Jurkat, Clone E6-1 (cell line): ENCODE measurements at places on chromosomes 16 and 17.

DNA sequence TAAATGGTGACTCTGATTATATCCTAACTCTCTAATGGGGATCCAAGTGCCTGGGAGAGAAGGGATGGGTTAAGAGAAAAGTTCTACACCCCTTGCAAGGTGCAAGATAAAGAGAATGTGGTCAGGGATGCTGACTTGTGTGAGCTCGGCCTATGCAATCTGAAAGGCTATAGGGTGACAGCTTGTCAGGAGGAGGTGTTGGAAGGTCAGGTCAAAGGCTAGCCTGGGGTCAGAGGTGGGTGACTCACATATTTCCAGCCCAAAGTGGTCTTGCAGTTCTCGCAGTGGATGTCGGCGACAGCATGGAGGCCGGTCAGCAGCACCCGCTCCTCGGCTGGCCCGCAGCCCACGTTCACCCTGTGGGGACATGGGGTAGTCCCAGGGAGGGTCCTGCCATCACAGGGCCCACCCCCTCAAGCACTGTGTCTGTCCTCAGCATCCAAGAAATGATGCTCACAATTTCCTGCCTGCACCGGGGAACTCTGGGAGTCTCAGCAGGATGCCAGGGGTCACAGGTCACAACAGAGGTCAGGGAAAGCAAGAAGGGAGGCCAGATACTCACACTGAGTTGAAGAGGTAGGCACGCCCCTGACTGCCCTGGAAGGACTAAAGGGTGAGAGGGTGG, 1.4 kb downstream of the YPEL3 start:
- no peak for DNase-seq

- DNase-seq = no peak
These were observed 6.5 kb upstream of the TRAF4 start for GRCh38 chr17:28737316-28737715.

DNA sequence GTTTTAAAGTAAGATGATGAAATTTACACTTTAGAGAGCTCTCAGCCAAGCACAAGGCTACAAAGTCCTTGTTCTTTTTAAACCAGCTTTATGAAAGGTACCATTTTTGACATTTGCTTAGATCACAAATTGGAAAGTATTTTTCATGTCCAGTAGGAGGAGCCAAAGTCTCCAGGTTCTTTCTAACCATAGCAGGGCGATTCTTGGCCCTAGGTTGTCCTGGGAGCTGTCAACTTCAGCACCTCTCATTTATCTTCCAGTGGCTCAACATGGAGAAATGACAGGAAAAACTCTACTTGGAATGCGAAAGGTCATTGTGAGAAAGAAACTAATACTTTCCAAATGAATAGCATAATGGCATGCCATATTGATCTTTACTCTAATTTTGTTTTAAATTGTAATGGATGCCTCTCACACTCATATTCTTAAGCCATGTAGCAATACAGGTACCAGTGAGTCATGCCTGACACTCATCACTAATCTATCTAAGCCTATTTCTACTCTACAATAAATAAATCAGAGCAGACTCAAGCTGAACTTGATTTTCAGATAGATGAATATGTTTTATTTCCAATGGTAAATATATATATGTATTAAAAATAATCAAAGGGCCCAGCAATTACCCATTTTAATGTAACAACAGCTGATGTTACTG, 919.1 kb upstream of the EEF2KMT start:
- peak; percentile 21 for DNase-seq

GRCh38 chr16:19765860-19766553, 47.9 kb downstream of the IQCK start:
- no peak for DNase-seq

DNA sequence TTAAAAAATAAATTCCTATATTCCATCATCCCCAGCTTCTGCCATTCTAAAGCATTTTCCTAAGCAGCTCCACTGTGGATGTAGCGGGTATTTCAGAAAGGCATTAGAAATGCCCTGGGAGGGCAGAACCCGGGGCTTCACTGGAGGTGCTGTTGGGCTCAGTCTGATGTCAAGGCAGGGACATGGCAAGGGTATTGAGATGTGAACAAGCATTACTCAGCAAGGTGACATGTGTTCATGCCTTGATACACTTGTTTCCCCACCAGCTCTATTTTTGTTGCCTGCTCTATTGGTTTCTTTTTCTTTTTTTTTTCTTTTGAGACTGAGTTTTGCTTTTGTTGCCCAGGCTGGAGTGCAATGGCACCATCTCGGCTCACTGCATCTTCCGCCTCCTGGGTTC, 35.7 kb downstream of the ABCC1 start:
- DNase-seq = no peak

- DNase-seq = peak; percentile 65
These were observed 32.1 kb upstream of the PRKCB start for GRCh38 chr16:23803591-23804123.

- DNase-seq = no peak
These were observed 21.6 kb downstream of the EMC8 start for GRCh38 chr16:85777583-85778310.

GRCh38 chr17:70542876-70543275, 373.5 kb downstream of the KCNJ2 start:
- peak; percentile 88 for DNase-seq

DNA sequence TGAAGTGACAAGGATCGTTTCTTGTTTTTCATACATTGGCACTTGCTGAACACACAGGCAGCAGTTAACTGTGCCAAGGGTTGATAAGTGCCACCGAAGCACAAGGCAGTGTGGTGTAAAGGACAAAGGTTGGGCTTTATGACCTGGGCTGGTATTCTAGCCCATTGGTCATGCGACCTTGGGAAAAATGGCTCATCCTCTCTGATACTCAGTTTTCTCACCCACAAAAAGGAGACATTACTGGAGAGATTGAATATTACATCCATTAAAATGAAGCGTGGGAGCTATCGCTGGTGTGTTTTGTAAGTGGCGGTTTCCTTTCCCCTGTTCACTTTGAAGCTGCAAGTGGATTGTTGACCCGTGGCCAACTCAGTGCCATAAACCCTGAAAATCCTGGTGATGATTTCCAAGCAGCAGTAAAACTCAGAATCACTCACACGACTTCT, 216.9 kb downstream of the HAPSTR1 start:
- DNase-seq = no peak

GRCh38 chr16:11576427-11577289, 10.1 kb downstream of the LITAF start:
- no peak for DNase-seq

- no peak for DNase-seq
These were observed 4.2 kb downstream of the CD300LB start for GRCh38 chr17:74527081-74527480.
